ENCODE measurements at places on chromosomes 3 and 15.

- no peak for DNase-seq
These were observed 461.4 kb downstream of the NSUN3 start for GRCh38 chr3:94524102-94524919.

- DNase-seq = no peak
These were observed 127.7 kb upstream of the IQSEC1 start for GRCh38 chr3:13200946-13201345.

DNA sequence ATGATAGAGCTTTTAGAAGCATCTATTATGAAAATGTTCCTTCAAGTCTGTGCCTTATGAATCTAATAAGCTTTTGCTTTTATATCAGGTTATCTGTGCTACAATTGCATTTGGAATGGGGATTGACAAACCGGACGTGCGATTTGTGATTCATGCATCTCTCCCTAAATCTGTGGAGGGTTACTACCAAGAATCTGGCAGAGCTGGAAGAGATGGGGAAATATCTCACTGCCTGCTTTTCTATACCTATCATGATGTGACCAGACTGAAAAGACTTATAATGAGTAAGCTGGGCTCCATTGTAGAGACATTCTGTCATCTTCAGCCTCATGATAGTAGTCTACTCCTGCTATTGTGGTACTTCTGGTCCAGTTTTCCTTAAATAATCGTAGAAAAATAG lies 73.4 kb downstream of the BLM start:
- DNase-seq = no peak

DNA sequence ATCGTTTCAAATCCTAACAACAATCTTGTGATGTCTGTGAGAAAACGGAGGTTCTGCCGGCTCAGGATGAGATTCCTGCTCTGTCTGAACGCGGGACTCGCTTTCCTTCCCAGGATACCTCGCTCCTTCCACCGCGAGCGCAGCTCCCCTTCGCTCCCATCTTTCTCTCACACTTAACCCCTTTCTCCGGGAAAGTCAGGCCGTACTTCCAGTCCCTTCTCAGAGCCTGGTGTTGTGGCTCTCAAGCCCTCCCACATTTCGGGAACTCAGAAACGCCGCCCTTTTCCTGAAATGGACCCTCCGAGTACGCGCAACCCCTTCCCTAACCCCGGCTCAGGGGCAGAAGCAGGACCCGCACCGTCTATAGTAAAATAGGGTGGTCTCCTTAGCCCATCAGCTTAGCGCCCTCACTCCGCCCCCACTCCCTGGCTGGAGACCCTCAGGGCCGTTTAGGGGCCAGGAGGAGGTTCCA lies 378 bp upstream of the FEM1B start:
- peak; percentile 56 for DNase-seq

DNA sequence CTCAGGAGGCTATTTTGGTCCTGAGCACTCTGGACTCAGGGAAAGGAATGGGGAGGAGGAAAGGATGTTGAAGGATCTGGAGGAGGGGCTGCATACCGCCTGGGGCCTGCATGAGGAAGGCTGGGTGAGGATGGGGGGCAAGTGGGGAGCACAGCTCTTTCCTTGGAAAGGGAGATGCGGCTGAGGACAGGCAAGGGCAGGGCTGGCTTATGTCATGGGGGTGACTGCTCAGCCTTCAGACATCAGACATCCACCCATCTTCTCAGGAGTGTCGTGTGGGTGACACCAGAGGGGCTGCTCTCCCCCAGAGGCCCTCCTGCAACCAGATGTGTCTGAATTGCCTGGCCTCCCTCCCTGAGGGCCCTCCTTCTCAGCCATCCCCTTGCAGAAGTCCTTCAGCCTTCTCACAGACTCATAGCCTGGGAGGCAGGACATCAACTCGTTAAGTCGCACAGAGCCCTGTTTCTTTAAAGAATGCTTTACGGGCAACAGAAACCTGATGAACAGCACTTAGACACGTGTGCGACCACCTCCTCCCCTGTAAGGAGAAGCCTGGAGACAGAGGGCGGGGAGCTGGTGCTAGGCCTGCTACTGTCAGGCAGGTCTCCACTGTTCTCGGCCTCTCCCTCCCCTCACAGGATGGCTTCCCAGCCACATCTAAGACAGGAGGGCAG lies 252.3 kb downstream of the OCA2 start:
- DNase-seq = no peak

DNA sequence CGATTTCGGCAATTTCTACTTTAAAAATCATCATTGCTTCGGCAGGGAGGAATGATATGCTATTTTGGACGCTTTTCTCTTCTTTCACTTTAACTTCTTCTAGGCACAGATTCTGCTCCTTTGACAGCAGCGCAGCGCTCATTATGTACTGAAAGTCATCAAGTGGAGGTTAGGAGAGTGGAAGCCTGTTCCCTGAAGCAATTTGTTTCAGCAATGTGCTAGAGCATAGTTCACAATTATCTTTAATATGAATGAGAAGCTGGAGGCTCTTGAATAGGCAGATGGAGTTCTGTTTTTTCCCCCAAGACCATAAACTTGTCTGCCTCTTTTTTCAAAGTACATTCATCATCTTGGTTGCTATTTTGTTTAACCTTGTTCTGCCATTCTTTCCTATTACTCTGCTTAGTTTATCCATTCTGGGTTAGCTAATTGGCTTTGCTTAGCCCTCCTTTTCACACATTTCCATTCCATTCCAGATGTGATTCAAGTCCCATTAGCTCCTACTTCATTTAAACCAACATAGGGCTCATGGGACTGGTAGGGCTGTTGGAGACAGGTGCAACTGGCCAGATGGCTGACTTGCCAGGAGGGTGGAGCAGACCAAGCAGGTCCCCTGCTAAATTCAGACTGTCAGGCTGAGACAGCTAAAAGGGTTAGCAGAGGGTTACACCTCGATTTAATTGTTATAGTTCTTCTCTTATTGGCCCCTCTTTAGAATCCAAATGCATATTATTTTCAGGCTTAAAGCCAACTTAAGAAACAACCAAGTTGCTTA lies 534.7 kb upstream of the CBLB start:
- no peak for DNase-seq

DNA sequence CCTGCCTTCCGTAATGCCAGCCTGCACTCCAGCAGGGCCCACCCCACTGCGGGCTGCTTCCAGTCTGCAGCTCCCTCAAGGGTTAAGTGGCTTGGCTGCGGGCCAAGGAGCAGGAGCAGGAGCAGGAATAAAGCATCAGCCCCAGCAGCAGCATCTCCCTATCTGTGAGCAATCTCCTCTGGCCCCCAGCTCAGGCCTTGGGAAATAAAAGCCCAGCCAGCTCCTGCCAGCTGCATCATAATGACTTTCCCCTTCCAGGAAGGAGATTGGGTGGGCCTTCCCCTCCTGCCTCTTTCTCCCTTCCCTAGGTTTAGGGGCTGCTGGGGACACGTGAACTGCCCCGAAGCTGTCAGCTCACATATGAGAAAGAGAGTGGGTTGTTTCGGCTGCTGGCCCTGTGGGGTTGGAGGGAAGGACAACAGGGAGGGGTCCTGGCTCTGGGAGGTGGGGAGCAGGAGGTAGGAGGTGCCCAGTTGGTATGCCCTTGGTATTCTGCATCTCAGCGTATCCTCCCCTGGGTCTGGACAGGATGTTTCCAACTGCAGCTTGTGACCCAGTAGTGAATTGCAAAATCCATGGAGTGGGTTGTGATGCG lies 34.6 kb upstream of the FGD5 start:
- DNase-seq = no peak

DNA sequence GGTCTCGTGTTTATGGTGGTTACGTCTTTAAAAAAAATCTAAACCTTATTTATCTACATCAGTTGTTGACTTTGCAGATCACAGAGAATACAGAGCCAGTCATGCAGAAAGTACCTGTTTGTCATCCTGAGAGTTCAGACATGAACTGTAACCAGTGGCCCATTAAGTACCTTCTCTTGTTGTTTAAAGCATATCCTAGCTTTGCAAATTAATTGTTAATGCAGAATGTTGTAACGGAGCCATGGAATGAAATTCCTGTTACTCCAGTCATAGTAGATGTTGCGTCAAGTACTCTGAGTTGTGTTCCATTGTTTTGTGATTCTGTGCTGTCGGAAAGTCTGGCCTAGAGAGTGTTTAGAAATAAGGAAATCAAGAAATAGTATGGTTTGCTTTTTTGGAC lies 205.2 kb downstream of the RBMS3 start:
- peak; percentile 76 for DNase-seq

DNA sequence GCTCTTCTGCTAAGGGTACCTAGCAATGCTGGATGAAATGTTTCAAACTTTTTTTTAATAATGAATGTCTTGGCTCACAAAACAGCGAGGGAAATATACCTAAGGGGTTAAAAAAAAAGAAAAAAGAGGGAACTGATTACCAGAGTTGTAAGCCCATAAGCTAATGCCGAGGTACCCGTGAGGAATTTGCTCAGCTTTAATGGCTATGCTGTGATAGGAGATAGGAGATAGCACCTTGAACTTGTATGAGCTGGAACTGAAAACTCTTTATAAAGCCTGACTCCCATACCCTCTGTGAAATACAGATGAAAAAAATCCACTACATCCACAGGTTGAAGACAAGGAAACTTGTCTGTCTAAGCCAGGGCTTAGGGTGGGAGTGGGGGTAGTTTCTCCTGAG lies 13.9 kb downstream of the GRAMD1C start:
- no peak for DNase-seq

- no peak for DNase-seq
These were observed 41.2 kb downstream of the TIMP4 start for GRCh38 chr3:12117473-12117872.

GRCh38 chr15:40102897-40103858 lies 5.5 kb downstream of the BMF start:
- peak; percentile 92 for DNase-seq

GRCh38 chr15:79450648-79451047 lies 18.5 kb downstream of the MINAR1 start:
- DNase-seq = no peak

DNA sequence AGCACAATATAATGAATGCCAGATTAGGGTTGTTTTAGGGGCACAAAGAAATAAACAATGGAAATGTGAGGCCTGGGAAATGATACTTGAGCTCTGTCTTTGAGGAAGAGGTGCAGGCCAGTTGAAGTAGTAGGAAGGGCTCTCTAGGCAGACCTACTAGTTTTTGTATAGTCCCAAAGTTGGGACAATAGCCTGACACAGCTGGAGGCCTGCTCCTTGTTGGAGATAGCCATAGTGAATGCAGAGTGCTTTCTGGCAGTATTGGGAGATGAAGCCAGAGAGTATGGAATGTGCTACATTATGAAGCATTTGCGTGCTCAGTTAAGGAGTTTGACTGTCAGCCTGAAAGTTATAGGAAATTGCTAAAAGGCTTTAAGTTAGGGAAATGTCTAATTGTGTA lies 251.2 kb upstream of the ZPLD1 start:
- no peak for DNase-seq

DNA sequence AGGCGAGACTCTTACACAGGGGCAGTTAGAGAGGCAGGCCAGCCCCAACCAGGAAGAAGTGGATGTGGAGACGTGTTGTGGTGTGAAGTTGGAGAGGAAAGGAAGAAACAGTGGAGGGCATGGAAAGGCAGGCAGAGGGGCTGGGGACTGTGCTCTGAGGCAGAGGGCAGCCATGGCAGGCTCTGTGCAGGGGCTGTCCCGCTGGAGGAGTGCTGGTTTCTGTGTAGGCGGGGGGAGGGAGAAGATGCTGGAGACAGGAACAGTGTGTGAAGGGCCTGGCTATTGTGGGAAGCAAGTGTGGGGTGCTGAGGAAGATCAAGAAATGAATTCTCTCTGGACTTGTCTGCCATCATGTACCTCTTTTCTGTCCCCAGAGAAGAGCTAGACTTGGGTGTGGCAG lies 21.0 kb downstream of the SNAPC5 start:
- DNase-seq = no peak

Data from fibroblast of villous mesenchyme (primary cell).